Omental fat pad (tissue), 4 donors: ENCODE measurements at places on chromosomes 3 and 15.

DNA sequence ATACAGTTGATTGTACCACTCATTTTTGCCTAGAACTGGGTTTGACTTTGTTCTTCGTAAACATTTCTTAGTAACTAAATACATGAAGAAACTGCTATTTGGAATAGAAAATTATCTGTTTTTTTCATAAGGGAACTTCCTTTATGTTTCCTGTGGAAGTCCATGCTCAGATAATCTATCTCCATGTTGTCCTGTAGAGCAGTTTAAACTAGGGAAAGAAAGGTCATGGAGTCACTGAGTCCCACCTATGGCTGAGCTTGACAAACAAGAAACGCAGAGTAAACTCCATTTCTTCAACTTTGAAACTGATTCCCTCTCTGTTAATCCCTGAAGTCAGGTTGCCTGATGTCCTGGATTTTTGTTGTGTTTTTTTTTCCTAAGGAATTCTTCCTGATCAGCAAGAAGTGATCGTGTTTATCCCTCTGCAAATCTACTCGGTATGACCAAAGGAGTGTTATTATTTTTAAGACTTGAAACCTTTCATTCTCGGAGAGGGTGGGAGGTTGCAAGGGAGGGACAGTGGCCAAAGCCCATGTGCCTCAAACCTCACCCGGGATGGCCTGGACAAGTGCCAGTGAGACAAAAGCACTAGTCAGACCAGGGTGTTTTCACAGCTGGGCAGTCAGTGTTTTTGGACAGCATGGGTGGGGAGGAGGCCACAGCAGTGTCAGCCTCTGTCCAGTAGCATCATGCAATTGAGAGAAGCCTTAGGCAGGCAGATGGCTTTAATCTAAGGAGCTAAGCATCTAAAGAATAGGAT, 129.8 kb upstream of the PHLDB2 start:
- DNase-seq, result no peak

DNA sequence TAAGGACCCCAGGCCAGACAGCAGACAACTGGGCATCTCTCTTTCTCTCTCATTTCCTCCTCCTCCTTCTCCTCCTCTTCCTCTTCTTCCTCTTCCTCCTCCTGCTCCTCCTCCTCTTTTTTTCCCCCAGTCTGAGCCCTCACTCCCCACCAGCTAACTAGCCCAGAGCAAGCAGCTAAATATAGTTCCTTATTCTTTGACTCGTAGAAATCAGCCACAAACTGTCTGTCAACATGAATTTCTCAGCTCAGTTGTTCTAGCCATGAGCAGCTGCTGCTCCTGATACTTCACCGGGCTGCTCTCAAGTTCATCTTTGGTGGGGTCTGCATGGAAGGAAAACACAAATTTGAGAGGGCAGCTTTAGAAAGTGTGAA, 19.2 kb upstream of the LOXL1 start:
- DNase-seq, result no peak

- DNase-seq, result no peak
Measured at GRCh38 chr3:171673951-171674350, 136.3 kb downstream of the PLD1 start.

DNA sequence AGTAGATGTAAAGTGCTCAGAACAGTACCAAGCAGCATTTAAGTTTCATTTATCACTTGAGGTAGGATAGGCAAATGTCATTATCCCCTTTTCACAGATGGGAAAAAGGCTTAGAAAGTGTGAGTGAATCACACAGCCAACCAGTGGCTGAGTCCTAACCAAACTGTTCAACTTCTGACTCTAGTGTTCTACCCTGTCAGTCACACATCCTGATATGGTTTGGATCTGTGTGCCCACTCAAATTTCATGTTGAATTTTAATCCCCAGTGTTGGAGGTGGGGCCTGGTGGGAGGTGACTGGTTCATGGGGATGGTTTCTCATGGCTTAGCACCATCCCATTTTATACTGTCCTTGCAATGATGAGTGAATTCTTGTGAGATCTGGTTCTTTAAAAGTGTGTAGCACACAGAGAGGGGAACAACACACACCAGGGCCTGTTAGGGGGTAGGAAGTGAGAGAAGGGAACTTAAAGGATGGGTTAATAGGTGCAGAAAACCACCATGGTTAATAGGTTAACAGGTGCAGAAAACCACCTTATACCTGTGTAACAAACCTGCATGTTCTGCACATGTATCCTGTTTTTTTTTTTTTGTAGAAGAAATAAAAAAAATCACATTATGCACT, 304.7 kb downstream of the SUCLG2 start:
- no peak for DNase-seq

- no peak for DNase-seq
Measured at GRCh38 chr3:178736300-178736699, 200.1 kb downstream of the KCNMB2 start.

DNA sequence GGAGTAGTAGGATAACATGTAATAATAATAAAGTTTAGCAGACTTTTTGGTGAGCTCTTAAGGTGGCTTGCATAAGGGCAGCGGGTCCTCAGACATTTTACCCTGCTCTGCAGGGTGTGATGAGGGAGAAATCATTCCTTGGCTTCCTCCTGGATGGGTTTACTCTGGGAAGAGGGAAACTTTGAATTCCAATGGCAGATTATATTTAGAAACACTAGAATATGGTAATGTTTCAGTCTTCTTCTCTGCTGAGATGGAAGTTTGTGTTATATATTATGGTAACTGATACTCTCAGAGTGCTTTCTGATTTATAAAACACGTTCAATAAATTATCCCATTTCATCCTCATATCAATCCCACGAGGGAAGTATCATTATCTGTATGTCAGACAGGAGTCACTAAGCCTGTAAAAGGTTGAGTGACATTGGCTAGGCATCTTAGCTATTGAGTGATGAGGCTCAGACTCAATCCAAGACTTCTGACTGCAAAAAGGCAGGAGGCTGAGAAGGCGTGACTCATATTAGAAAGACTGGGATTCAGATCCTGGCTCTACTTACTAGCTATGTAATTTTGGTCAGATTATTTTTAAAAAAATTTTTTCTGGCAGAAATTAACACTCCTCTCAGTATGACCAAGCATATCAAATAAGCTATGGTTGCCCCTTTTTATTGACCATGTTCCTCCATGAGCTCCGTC, 19.3 kb downstream of the PDIA5 start:
- DNase-seq, result no peak

DNA sequence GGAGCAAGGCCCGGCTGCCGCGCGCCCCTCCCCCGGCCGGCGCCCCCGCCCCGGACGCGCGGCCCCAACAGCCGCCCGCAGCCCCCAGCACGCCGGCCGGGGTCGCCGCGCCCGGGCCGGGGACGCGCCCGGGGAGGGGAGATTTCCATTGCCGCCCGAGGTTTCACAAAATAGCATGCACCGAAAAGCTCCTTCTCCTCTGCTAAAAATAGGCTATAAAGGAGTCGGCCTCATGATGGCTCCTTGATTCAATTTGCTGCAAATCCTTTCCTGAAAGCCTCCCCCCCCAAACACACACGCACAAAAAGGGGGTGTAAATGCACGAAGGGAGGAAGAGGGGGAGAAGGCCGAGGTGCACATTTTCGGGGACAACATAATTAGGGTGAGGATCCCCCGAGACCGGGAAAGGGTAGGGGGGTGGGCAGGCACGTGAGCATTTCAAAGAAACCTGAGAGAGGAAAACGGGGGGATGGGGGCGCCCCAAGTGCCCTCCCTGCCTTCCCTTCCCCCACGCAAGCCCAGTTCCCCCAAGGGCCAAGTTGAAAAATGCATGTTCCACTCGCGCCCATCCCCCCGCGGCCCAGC, 734 bp downstream of the TBL1XR1 start:
- no peak for DNase-seq

DNA sequence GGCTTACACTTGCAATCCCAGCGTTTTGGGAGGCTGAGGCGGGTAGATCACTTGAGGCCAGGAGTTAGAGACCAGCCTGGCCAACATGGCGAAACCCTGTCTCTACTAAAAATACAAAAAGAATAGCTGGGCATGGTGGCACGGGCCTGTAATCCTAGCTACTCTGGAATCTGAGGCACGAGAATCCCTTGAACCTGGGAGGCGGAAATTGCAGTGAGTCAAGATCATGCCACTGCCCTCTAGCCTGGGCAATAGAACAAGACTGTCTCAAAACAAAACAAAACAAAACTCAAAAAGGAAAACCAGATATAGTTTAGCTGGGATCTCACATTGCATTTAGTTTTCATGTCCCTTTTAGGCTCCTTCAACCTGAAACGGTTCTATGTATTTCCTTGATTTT, 2.9 kb upstream of the USP50 start:
- DNase-seq, result no peak

DNA sequence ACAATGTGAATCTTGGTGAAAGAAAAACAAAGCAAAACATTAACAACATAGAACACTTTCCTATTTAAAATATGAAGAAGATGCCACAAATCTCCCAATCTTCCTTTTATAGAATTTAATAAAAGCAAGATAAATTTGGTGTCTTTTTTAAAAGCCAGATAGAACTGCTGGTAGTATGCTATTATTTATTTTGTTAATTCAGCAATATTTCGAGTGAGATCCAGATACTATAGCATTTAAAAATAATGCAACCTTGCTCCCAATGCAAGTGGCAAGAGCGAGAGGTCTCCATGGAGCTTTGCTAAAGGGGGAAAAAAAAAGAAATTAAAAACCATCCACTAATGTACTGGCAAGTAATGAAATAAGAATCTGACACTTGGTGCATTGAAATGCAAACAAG, 121.8 kb downstream of the IL20RB start:
- no peak for DNase-seq
